ENCODE measurements at places on chromosomes 5 and 9.

DNA sequence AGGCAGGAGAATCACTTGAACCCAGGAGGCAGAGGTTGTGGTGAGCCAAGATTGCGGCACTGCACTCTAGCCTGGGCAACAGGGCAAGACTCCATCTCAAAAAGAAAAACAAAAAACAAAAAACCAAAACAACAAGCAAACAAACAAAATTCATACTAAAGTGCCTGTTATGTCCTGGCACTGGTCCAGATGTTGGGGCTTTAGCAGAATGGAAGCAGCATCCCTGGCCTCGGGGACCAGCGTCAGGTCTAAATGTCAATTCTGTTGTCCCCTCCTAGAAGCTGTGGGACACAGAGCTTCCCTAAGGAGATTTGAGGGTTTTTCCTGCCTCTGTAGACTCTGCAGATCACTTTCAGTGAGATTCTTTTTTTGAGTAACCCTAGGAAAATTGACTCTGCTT lies 26.2 kb downstream of the PPARGC1B start:
- DNase-seq: no peak

DNA sequence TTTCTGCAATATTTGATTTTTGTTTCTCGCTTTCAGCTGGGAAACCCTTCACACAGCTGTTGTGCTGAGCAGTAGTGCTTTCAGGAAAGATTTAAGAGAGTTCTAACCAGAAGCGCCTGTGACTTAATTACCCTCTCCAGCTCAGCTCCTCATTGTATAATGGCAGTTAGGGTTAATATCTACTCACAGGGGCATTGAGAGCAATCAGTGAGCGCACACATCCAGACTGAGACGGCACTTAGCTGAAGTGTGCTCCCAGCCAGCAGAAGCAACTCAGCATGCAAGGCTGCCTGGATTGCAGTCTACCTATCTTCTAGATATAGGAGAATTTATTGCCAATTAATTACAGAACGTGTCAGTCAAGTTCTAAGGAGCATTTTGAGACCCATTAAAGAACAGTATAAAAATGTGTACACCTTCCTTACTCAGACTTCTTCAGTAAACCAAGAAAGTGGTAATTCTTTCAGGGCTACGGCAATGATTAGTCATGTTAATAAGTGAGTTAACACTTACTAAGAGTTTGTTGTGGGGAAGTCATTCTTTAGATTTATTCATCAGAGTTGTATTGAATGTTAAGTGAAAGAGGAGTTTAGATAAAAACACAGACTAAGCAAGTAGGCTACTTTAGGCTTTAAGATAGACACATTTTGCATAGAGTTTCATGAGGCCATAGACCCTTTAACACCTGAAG lies 111.7 kb upstream of the PCAT7 start:
- no peak for DNase-seq

DNA sequence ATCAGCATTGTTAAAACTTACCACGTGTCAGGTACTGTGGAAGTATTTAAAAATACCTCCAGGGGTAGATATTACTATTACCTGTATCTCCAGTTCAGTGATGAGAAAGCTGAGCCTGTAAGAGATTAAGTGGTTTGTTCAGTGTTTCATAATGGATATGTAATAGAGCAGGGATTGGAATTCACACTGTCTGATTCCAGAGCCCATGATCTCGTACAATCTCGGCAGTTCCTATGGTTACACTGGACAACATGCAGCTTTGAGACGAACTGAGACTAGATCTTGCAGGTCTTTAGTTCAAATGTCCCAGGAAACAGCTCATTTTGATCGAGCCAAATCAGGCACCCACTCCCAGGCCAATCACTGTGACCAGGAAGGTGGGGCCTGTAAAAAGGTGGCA lies 8.8 kb upstream of the RASGRF2 start:
- no peak for DNase-seq

- DNase-seq: no peak
Observed at GRCh38 chr9:122219856-122220672, 8.7 kb downstream of the LHX6 start.

DNA sequence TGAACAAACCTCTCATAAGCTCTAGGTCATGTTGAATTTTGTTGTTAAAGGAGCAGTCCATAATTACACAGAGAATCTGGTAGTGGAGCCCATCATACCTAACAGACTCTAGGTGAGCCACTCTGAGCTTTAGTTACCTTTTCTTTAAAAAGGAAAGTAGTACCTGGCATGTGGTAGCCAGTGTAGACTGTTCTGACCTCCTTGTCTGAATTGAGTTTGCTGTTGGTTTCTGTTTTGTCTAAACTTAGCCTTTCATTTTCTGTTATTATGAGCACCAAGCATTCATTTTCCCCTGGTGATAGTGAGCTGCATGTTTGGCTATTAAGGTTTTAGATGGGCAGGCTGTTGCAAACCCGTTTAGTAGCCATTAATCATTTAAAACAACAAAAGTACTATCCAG lies 112.2 kb downstream of the MAST4 start:
- no peak for DNase-seq

All from ovary (tissue), 10 donors.